Left ventricle myocardium inferior (tissue), 1 donor: ENCODE measurements at places on chromosomes 4 and X. TPM values are rescaled to one million over a fixed set of nuclear protein-coding genes. Genes with fewer than 3 reads are reported as not detected.

HTR2C gene
- total RNA-seq, result not detected

FAM241A gene
- 7.6 TPM for total RNA-seq

UNC5C gene
- 2.0 TPM for total RNA-seq

GABRG1 gene
- total RNA-seq, result not detected

YTHDC1 gene
- total RNA-seq, result 46.2 TPM

SHROOM3 gene
- 16.2 TPM for total RNA-seq

ASIC5 gene
- total RNA-seq, result not detected

ARHGAP36 gene
- not detected for total RNA-seq

KIT gene
- 1.2 TPM for total RNA-seq

KLB gene
- total RNA-seq, result not detected

GAGE12F gene
- total RNA-seq, result not detected

TACC3 gene
- 5.8 TPM for total RNA-seq

RBMXL3 gene
- total RNA-seq, result not detected

FAM193A gene
- 16.0 TPM for total RNA-seq

CXCL5 gene
- not detected for total RNA-seq

DCAF12L2 gene
- 0.11 TPM for total RNA-seq

CENPVL1 gene
- not detected for total RNA-seq

P2RY8 gene
- 1.9 TPM for total RNA-seq

AGTR2 gene
- 0.69 TPM for total RNA-seq

DCHS2 gene
- total RNA-seq, result not detected

UGT2B15 gene
- not detected for total RNA-seq

PDCL2 gene
- total RNA-seq, result not detected

ART3 gene
- 105 TPM for total RNA-seq

FRAS1 gene
- 1.4 TPM for total RNA-seq

CAPN6 gene
- not detected for total RNA-seq

CCDC160 gene
- total RNA-seq, result not detected

NDST4 gene
- 0.11 TPM for total RNA-seq

F11 gene
- 0.30 TPM for total RNA-seq

MXRA5 gene
- total RNA-seq, result 2.0 TPM

TAF7L gene
- 0.08 TPM for total RNA-seq

MAGEA9B gene
- not detected for total RNA-seq

ASB12 gene
- 4.3 TPM for total RNA-seq

RNF175 gene
- total RNA-seq, result 0.71 TPM

C4orf46 gene
- 3.4 TPM for total RNA-seq

CLIC2 gene
- total RNA-seq, result 11.7 TPM

MAGEB10 gene
- total RNA-seq, result not detected

GSX2 gene
- not detected for total RNA-seq

GPRIN3 gene
- total RNA-seq, result 9.0 TPM

CCDC120 gene
- 1.6 TPM for total RNA-seq

FHIP1A gene
- total RNA-seq, result 21.4 TPM

ZNF630 gene
- total RNA-seq, result 3.2 TPM

OTUD6A gene
- total RNA-seq, result not detected

DUX4 gene
- total RNA-seq, result not detected

SLIT2 gene
- total RNA-seq, result 6.0 TPM

MAGEB4 gene
- total RNA-seq, result not detected

ANOS1 gene
- total RNA-seq, result 5.0 TPM

IQSEC2 gene
- total RNA-seq, result 17.1 TPM

STOX2 gene
- total RNA-seq, result 12.2 TPM

WDR44 gene
- 13.4 TPM for total RNA-seq

PJA1 gene
- total RNA-seq, result 18.2 TPM
